NCI-H1436 treated with DMSO at 0.1 percent for 48 hours (cell line): ENCODE measurements at places on chromosomes 2 and 18.

GRCh38 chr2:134177351-134177931, 76.4 kb upstream of the MGAT5 start:
- DNase-seq, result no peak

DNA sequence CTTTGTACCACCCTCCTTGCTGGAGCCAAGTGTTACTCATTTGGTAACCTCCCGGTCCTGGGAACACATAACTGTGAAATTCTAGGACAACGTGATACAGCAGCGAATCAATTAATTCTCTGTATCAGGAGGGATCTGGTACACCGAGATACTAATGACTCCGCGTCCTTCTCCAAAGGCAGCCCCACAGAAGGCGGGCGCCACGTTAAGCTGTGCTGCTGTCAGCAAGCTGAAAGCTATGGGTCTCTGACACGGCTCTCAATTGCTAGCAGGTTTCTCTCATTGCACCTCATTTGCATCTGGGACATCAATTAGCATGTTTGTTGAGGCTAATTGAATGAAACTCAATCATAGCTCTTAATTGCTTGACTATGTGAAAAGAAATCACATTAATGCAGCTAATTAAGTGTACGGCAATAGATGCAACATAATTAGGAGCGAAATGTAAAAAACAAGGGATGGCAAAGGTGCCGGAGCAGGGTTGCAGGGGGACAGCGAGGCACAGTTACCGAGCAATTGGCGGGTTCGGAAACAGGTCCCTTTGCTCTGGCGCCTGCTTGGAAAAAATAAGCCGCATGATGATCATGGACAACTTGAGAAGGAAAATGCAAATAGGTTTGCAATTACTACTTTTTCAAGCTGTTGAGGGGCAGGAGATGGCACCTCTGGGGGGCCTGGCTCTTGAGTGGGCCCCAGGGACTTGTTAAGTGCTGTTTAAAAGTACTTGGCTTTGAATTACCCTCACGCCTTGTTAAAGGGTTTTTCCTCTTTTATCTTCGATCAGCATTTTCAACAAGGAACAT, 264.2 kb downstream of the GBX2 start:
- DNase-seq, result peak; percentile 35

GRCh38 chr2:127153691-127154158, 46.8 kb upstream of the BIN1 start:
- no peak for DNase-seq

DNA sequence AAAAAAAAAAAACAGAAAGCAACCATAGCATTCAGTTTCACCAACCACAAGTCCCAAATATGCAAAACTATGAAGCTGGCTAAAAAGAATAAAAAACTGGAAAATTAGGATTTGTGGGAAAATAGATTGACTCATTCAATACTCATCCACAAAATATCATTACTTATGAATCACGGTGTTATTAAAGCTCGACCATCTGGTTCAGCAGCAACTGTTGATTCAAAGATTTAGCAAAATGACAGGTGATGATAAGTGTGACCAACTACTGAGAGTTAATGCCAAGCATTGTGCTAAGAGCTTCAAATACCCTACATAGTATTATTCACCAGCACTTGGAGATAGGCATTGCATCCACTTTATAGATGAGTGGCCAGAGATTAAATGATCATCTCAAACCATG, 26.2 kb upstream of the XDH start:
- DNase-seq, result no peak

- no peak for DNase-seq
Measured at GRCh38 chr18:77529492-77530176, 280.0 kb downstream of the GALR1 start.

DNA sequence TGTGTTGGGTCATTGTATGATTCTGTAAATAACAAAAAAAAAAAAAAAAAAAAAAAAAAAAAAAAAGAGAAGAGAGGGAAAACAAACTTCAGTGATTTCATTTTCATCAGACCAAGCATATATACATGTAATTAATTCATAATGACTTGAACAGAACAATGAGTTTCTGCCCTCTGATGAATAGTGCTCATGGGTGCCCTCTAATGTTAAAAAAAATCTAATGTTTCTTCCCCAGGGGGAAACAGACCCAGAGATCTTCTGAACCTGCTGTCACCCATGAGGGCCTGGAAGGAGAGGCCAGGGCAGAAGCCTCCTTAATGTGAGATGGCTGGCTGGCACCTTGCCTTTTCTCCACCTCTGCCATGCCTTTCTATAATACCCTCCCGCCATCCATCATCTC, 289.2 kb downstream of the ZNF521 start:
- no peak for DNase-seq

DNA sequence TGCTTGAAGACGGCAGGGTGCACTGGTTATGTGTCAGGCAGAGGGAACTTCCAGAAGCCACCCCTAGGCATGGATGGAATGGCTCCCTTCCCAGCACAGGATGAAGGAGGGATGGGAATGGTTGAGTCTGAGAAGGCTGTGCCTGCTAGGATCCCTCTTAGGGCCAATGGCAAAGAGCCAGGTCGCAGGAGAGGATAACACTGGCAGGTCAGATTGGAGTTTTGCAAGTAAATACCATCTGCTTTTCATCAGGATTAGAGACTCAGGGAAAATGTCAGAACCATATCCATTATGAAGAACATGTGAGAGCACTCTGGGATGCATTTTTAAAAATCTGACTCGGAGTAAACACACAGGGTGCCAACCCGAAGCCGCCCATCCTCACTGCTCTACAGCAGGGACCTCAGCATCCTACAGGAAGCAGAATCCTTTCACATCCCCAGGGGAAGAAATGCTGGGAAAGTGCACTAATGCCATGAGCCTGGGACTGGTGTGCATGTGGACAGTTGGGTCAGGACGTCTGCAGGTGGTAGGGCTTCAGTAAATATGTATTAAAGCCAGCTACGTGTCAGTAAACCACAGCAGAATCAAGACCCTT, 139.9 kb downstream of the MYT1L start:
- no peak for DNase-seq
